Umbilical cord (tissue), 2 donors: ENCODE measurements at places on chromosomes 3 and 15.

- DNase-seq = no peak
These were observed 42.3 kb upstream of the GLCE start for GRCh38 chr15:69118089-69118488.

- DNase-seq = no peak
These were observed 922 bp downstream of the IL17RC start for GRCh38 chr3:9917820-9918219.

DNA sequence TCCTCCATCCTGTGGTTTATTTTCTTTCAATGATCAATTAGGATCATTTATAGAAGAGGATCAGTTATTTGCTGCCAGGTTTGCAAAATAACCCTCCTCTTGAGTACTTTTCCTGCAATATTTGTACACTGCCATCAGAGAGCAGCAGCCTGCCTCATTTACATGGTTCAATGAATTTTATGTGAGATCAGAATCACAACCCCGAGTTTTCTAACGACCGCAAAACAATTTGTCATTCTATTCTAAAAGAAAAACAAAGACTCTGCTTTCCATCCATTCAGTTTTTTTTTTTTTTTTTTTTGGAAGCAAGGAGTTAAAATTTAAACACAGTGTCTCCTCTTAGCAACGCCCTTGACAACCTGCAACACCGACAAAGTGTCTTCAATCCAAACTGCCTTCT, 146.9 kb downstream of the RAB11A start:
- no peak for DNase-seq

- no peak for DNase-seq
These were observed 60.6 kb upstream of the SEC61A1 start for GRCh38 chr3:127991681-127992080.

DNA sequence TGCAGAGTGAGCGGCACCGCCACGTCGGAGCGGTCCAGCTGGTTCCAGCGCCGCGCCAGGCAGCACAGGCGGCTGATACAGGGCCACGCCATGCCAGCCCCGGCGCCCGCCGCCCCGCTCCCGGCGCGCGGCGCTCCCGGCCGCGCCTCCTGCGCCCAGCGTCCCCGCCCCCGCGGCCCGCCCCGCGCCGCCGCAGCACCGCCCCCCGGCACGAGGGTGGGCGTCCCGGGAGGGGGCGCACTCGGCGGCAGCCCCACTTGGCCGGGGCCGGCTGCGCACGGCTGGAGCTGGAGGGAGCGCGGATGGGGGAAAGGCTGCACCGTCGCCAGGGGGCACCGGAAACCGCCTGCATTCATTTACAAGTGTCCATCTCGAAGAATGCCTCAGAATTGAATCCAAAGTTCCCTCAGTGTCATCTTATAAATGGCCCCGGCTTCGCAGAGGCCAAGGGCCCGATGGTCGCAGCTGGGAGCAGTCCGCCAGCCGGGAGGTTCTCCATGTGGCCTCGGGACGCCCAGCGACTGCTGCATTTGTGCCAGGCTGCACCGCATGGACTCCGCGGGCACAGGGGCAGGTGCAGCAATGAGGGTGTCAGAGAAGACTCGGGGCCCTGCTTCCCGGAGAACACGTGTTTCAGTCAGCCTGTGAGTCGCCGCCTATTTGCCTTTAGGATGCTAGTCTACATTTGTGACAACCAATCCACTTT, at the start of gene MAP6D1:
MAP6D1 (minus strand) TSS at position 122 of the 706 bp plus-strand sequence; CDS start at position 92, 30 bp downstream.
- DNase-seq = peak; percentile 33

- DNase-seq = no peak
These were observed 33.9 kb downstream of the SMAD6 start for GRCh38 chr15:66735909-66736305.

DNA sequence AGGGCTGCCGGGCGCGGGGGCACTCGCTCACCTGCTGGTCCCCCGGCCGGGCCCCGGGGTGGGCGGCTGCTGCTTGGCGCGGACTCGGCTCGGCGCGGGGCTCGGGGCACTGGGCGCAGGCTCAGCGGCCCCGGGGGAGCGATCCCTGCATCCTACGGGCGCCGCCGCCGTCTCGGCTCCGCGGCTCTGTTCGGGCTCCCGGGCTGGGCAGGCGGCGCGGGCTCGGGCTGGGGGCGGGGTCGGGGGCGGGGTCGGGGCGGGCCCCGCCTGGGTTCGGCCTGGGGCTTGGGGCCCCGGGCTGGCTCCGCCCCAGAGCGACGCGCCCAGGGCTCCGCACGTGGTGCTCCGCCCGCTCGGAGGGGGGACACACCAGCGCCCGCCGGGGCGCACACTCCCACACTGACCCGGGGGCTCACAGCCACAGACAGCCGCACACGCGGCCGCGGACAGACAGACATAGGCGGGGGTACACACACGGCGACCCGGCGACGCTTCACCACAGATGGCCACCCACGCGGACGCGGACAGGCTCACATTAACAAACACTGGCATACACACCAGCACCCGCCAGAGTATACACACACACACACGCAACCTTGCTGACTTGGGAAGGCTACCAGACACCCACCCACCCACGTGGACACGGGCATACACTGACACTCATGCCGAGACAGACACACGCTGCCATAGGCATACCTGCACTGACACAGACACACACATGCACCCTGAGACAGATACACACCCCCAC, at the start of gene SCN5A:
SCN5A (minus strand) TSS at position 188 of the 748 bp plus-strand sequence. CDS start 16,380 bp downstream, outside the sequence.
- DNase-seq = peak; percentile 33

GRCh38 chr3:142281474-142281873, 56.1 kb upstream of the GK5 start:
- no peak for DNase-seq

GRCh38 chr15:101852356-101852755, 40.4 kb downstream of the OR4F15 start:
- no peak for DNase-seq

GRCh38 chr3:185658504-185658912, 72.4 kb downstream of the SENP2 start:
- DNase-seq = peak; percentile 67

GRCh38 chr15:100036015-100036414, 302.8 kb upstream of the LYSMD4 start:
- no peak for DNase-seq
